ENCODE measurements at places on chromosomes 5 and 9. TPM values are rescaled to one million over a fixed set of nuclear protein-coding genes. Genes with fewer than 3 reads are reported as not detected.

STPG3 gene
- total RNA-seq: not detected

GRCh38 chr5:159448841-159449407 lies 118.6 kb upstream of the IL12B start:
- DNase-seq: no peak

- DNase-seq: no peak
Measured at GRCh38 chr5:157024208-157024959, 34.5 kb downstream of the HAVCR1 start.

GRCh38 chr9:137143459-137143858 lies 4.5 kb downstream of the GRIN1 start:
- no peak for DNase-seq

AIF1L gene
- total RNA-seq: not detected

SLC6A3 gene
- total RNA-seq: 0.08 TPM

DNA sequence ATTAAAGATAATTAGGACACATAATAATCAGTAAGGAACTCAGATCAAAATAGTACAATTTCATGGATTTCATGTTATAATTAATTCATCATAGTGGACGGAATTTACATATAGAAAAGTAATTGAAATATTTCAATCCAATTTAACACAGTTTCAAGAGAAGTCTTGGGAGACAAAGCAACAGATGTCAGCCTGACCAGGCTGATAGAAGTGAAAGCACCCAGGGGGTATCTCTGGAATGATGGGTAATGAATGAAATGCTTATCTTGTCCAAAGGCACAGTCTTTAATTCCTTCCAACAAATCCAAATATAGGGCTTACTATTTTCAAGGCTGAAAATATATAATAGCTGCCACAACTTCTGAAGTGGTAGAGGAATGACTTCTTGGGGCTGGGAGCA lies 629.3 kb upstream of the RGMB start:
- no peak for DNase-seq

GRCh38 chr9:83355729-83356151 lies 182.5 kb downstream of the FRMD3 start:
- no peak for DNase-seq

DNA sequence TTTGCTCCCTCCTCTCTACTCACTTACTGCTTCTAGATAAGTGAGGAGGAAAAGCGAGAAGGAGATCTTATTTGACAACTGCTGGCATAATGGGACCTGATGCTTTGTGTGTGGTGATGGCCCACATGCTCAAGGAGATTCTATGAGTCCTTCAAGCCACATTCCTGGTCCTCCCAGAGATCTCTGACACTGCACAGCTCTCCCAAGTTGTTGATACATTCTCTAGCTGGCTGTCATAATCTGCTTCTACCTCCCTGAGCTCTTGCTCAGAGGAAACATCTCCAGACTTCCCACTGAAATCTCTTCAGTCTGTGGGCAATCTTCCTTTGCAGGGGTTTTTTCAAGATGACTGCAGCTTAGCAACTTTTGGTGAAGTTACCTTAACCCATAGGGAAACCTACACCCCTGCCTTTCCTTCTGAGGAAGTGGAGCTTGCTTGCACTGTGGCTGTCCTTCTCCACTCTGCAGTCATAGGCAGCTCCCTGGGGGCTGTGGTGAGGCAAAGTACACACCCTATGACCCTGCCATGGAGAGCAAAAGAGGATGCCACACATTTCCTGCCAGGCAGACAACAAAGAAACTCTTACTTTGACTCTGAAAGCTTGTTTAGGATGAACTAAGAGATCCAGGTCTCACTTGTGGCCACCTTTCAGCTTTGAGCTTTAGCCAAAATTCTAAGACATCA lies 163.8 kb downstream of the TMEM38B start:
- DNase-seq: peak; percentile 47

- DNase-seq: no peak
Measured at GRCh38 chr9:77040340-77040739, 20.9 kb downstream of the FOXB2 start.

GRCh38 chr5:141889282-141889871 lies 11.2 kb upstream of the PCDH1 start:
- no peak for DNase-seq

GRCh38 chr5:180605554-180606214 lies 14.4 kb upstream of the SCGB3A1 start:
- peak; percentile 56 for DNase-seq

DNA sequence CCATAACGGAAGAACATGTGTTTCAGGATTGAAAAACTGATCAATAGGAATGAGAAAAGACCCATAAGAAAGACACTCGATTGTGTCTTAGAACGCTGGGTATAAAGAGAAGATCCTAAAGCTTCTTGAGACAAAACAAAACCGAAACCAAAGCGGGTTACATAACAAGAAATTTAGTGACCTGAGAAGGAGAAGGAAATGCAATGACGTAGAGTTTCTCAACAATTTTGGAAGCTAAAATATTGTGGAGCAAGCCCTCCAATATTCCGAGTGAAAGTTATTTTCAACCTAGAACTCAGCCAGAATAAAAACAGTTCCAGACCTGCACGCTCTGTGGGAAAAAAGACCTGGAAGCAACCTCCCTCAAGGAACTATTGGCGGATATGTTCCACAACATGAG lies 81.9 kb upstream of the FREM1 start:
- no peak for DNase-seq

HSPB3 gene
- total RNA-seq: not detected

- no peak for DNase-seq
Measured at GRCh38 chr5:169702693-169703481, 65.8 kb downstream of the DOCK2 start.

DNA sequence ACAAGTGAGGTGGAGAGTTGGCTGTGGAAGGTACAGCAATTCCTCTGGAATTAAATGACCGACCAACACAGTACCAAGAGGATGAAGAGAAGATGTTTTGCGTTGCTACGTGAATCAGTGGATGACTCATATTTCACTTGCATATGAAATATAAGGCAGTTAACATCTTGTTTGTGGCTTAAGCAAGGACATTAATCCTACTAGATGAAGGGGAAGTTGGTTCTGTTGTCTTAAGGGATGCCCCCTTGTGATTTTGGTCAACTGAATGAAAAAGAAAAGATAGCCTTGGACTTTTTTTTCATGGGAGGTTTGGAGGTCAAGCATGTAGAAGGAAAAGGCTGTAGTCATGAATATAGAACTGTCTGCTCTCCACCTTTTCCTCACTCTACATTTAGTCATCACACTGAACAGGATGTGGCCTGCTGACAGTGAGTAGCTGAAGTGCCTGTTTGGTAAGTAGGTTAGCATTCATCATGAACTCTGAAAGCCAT lies 33.9 kb downstream of the VLDLR start:
- DNase-seq: no peak

DNA sequence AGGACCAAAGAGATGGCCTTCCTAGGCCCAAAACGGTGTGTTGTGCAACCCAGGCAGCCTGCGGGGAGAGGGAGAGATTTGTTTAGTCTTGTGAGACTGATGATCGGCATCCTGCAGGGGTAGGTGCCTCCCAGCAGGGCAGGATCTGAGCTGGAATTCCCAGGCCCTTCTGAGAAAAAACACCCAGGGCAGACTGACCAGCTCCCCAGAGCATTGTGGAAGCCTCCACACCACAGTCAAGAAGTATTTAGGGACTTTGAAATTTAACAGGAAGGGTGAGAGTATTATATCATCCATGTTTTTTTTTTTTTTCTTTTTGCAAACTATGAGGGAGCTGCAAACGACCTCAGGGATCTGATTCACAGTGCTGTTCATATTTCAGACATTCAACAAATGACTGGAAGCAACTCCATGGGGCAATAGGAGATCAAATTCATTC lies 104.5 kb upstream of the LHFPL2 start:
- DNase-seq: no peak

GRCh38 chr5:110250755-110251154 lies 475.7 kb downstream of the TMEM232 start:
- no peak for DNase-seq

- no peak for DNase-seq
Measured at GRCh38 chr9:116238225-116238624, 84.6 kb downstream of the PAPPA start.

DNA sequence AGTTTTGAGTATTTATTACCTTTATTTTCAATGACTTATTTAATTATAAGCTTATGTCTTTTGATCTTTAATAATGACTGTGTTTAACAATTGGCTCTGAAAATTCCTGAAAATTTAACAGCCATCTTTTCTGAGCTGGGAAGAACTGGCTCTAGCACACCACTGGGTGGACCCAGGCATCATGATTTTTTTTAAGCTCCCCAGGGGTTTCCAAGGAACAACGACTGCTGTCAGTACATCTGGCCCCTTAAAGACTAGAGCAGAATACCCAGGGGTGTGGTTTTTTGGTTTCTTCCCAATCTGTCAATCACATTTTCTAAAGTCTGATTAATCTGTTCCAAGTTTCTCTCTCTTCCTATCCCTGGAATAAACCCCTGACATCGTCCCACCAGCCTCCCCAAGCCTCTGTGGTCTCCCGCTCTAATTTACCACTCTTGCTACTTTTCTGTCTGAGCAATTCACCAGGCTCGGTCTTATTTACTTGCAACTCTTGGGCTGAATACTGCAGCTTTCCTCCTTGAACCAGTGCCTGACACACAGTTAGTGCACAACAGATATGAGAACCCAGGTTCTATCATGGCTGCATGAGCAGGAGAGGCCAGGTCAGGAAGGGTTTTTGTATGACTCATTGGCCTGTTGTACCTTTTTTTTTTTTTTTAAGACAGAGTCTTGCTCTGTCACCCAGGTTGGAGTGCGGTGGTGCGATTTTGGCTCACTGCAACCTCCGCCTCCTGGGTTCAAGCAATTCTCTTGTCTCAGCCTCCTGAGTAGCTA lies 321.9 kb downstream of the ZSWIM6 start:
- DNase-seq: no peak

PCDHGA11 gene
- 0.36 TPM for total RNA-seq

DNA sequence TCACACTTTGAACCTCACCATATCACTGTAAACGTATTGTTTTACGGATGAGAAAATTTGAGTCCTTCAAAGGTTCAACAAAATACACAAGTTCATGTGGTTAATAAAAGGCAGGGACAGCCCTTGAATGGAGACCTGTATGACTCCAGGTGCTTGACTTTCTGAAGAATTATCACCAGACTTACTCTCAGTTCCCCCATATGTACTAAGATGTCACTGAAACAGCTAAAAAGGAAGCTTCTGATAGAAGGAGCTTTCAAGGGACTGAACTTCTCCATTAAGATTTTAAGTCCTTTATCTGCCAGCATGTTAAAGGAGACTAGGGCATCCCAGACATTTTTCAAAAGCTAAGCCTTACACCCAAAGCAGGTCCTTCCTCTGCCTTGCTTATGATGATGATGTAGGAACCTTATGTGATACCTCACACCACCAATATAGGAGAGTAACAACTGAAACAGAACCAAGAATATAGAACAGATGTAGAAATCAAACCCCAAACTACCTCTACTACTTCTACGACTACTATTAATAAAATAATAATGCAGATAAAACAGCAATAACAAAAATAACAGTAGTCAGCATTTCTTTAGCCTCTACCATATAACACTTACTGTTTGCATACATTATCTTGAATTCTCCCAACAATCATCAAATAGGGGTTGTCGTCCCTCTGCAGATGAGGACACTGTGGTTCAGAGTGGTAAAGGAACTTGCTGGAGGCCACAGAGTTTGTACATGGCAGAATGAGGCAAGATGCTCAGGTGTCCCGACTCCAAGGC lies 273.9 kb downstream of the ELAVL2 start:
- DNase-seq: no peak

WDR38 gene
- total RNA-seq: not detected

GRCh38 chr5:100755435-100755834 lies 147.6 kb downstream of the ST8SIA4 start:
- no peak for DNase-seq

- DNase-seq: no peak
Measured at GRCh38 chr5:81209386-81209785, 23.7 kb upstream of the CKMT2 start.

GRCh38 chr5:142290577-142291299 lies 34.1 kb downstream of the SPRY4 start:
- DNase-seq: no peak

IFNA8 gene
- total RNA-seq: not detected

COL23A1 gene
- total RNA-seq: 0.16 TPM

STX17 gene
- 50.3 TPM for total RNA-seq

GRCh38 chr5:179901462-179901861 lies 6.2 kb downstream of the TBC1D9B start:
- no peak for DNase-seq

GRCh38 chr5:1737790-1738405 lies 61.7 kb downstream of the MRPL36 start:
- DNase-seq: peak; percentile 14

DNA sequence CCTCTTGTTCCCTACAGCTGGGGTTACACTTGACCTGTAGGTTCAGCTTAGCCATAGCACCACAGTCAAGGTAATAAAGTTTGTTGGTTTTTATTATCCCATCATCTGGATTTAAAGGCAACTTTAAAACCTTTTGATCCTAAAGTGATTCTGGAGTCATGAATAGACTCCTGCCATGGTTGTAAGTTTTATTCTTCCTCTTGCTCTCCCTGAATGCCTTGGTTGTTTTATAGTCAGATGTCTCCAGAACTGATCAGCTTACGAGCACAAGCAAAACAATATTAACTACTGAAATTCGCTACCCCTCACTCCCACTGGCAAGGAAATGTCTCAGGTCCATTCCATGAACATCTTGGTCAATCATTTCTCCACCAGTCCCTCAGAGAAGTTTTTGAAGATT lies 1328.6 kb downstream of the PTPRD start:
- DNase-seq: no peak

DNA sequence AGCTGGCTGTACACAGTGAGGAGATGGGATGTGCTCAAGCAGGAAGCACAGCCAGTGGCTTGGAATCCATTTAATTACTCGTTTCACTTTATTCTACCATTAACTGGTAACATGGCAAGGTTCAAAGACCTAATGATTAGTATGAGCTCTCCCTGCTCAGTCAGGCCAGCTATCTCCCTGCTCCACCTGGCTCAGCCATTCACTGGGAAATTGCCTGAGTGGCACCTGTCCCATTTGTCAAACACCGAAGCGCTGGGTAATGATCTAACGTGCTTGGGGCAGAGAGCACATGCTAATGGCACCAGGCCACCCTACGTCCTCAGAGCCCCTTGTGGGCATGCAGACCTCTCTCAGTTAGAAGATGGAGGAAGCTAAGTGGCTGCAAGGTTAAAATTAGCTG lies 162.2 kb downstream of the TTLL11 start:
- no peak for DNase-seq

GRCh38 chr9:70962761-70963440 lies 158.5 kb downstream of the TRPM3 start:
- DNase-seq: no peak

DEPDC1B gene
- total RNA-seq: not detected

DNA sequence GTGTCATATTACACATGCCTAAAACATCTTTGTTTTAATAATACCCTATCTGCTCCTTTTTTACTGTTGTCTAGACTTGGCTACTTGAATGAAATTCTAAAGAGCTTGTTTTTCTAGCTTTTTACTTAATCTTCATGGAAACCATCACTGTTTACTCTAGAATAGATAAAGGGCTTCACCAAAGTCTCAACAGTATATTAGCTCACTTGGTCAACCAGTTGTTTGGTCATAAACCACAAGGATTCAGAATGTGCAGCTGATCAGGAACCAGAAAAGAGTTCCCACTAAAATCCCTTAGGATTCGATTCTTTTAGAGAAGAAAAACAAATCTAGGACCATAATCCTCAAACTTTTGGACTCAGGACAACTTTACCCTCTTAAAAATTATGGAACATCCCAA lies 38.0 kb downstream of the CDO1 start:
- DNase-seq: no peak

GRCh38 chr5:39264528-39264927 lies 45.2 kb upstream of the FYB1 start:
- DNase-seq: no peak

NFIB gene
- not detected for total RNA-seq

All from naive thymus-derived CD8-positive, alpha-beta T cell (primary cell).